ENCODE measurements at places on chromosomes 4 and X. TPM values are rescaled to one million over a fixed set of nuclear protein-coding genes. Genes with fewer than 3 reads are reported as not detected.

KLF8 gene
- 1.5 TPM for total RNA-seq

- DNase-seq, result no peak
Measured at GRCh38 chrX:29477878-29478277, 737.5 kb upstream of the MAGEB2 start.

SSX2 gene
- not detected for total RNA-seq

GRCh38 chr4:38382520-38382919 is 281.5 kb upstream of the KLF3 start:
- no peak for DNase-seq

- no peak for DNase-seq
Measured at GRCh38 chr4:2353222-2354107, 65.0 kb downstream of the ZFYVE28 start.

GRCh38 chr4:25881193-25881592 is 18.4 kb upstream of the SEL1L3 start:
- no peak for DNase-seq

- no peak for DNase-seq
Measured at GRCh38 chrX:426881-427280, 40.2 kb upstream of the PPP2R3B start.

- DNase-seq, result no peak
Measured at GRCh38 chr4:15233626-15234025, 194.2 kb upstream of the C1QTNF7 start.

- DNase-seq, result no peak
Measured at GRCh38 chr4:25844961-25845712, 17.7 kb downstream of the SEL1L3 start.

GRCh38 chrX:97167333-97167732 is 283.6 kb downstream of the RPA4 start:
- no peak for DNase-seq

GRCh38 chrX:96453139-96453538 is 231.5 kb upstream of the DIAPH2 start:
- peak; percentile 71 for DNase-seq

TCEAL5 gene
- total RNA-seq, result not detected

- DNase-seq, result no peak
Measured at GRCh38 chr4:42627885-42628646, 28.8 kb downstream of the ATP8A1 start.

- no peak for DNase-seq
Measured at GRCh38 chr4:176309772-176310171, 10.0 kb upstream of the SPCS3 start.

BEX1 gene
- total RNA-seq, result 9.1 TPM

DNA sequence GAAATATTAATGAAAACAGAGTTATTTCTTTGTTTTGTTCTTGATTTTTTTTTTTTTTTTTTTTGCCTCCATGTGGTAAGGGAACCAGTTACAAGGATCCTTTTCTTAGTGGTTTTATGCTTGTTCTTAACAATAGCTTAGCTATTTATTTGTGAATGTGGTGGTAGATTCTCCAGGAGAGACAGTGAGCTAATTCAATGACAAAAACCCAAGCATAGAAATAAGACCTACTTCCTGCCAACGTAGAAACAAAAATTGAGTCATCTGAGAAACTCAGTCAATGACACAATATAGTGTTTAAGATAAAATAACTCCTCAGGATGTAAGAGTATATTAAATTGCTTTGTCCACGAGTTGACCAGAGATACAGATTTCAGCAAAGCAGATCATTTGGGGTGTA is 863.8 kb upstream of the PABPC4L start:
- DNase-seq, result no peak

GPR82 gene
- not detected for total RNA-seq

DRP2 gene
- 0.86 TPM for total RNA-seq

SPARCL1 gene
- total RNA-seq, result not detected

- DNase-seq, result no peak
Measured at GRCh38 chr4:134624365-134624764, 422.8 kb upstream of the PABPC4L start.

- DNase-seq, result no peak
Measured at GRCh38 chr4:4852591-4853362, 6.7 kb upstream of the MSX1 start.

GSX2 gene
- total RNA-seq, result not detected

GLOD5 gene
- total RNA-seq, result not detected

DNA sequence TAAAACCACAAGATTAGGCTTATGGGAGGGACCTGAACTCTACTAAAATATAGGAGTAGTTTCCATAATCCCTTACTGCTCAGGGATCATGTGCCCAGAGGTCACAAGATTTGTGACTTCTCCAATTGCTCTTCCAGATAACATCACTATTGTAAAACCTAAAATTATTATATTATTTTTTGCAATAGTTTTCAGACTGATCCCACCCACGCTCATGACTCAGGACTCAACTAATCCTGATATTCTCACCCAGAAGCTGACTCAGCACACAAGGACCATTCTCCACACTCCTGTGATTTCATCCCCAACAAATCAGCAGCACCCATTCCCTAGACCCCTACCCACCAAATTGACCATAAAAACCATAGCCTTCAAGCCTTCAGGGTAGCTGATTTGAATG is 24.0 kb upstream of the RPL34 start:
- DNase-seq, result no peak

GRCh38 chr4:185878633-185879032 is 66.6 kb upstream of the SORBS2 start:
- DNase-seq, result no peak

GRCh38 chr4:184960505-184960971 is 57.8 kb upstream of the HELT start:
- no peak for DNase-seq

- DNase-seq, result no peak
Measured at GRCh38 chr4:186982160-186982559, 258.5 kb upstream of the FAT1 start.
